ENCODE measurements at places on chromosomes 3 and 15. TPM values are rescaled to one million over a fixed set of nuclear protein-coding genes. Genes with fewer than 3 reads are reported as not detected.
A peak's percentile ranks its signal among the peaks of the same experiment; 100 is the strongest.

Gene IL17RE
- total RNA-seq, result 0.78 TPM

Gene ISLR
- 13.8 TPM for total RNA-seq

DNA sequence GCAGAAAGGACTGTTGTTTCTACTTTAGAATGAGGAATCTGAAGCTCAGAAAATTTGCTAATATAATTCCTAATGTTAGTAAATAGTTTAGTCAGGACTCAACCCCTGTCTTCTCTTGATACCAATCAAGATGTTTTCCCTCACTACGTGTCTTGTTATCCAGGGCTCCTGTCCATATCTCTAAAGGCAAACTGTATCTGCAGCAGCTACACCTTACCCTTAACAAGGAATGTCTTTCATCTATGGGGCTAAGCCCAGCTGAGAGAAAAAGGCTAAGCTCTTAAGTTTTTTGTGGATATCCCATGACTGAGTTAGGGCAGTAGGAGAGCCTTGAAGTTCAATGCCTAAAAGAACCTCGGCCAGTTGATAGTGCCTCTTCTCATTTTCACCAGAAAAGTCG lies 32.5 kb downstream of the RAB11A start:
- no peak for DNase-seq

- DNase-seq, result peak; percentile 83
Observed at GRCh38 chr3:141050576-141051442, at the start of gene SPSB4. Gene SPSB4, plus strand, starts transcription at chr3:141051347. Its CDS starts 14,758 bp downstream, at chr3:141066105.

GRCh38 chr3:13019243-13020095 lies 53.8 kb downstream of the IQSEC1 start:
- no peak for DNase-seq

GRCh38 chr3:37319784-37320183 lies 145.4 kb upstream of the LRRFIP2 start:
- DNase-seq, result no peak
